Activated naive CD8-positive, alpha-beta T cell treated with anti-CD3 and anti-CD28 coated beads, Interleukin-2, amount 50 U/mL, for 24 hours (primary cell): ENCODE measurements at places on chromosomes 6 and 20.

DNA sequence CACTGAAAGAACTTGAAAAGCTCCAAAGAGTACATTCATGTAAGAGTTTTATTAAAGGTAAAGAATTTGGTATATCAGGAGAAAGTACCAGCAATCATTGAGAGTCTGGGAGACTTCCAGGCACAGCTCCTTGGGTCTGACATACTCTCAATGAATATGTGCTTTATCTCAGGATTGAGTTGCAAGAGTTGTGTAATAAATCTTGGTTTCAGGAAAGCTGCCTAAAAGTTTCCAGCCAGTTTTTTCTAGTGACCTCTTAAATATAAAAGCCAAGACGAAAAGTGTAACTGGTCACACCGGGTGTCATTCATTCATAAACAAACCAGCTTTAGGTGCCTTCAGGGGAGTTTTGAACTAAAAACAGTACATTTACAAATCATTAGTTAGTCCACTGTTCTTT lies 21.6 kb upstream of the GJA1 start:
- DNase-seq = no peak

GRCh38 chr20:55166063-55166462 lies 690.7 kb downstream of the DOK5 start:
- DNase-seq = no peak

DNA sequence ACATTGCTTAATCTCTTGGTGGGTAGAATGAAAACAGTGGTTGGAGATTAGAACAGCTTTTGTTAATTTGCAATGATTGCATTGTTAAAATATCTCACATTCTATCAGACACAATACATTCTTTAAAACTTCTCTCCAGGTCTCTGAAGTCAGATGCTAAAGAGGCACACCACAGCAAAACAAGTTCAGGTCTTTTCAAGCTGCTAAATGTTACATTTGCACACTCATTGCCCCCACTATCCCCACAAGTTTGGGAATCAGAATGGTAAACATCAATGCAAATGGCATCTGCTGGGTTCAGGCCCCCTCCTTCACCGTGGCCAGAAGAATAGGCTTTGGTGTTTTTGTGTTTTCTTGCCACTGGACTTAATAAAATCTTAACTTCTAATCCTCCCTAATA lies 10.1 kb upstream of the HAO1 start:
- DNase-seq = no peak

GRCh38 chr6:166556863-166557322 lies 29.6 kb downstream of the RAMACL start:
- no peak for DNase-seq

DNA sequence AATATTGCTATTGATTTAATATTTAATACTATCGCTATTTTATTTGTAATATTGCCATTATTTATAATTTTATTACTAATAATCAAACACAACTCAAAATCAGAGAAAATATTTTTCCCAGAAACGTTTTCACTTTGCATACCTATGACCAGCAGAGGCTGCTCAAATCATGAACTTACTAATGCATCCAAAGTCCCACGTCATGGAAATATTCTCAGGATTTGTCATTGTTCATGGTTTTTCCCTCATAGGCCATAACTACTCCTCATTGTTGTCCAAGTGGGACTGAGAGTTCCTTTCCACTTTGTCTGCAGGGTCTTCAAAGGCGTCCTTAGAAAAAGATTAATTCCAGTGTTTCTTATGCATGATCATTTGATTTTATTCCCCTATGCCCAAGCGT lies 344.8 kb downstream of the THBS2 start:
- no peak for DNase-seq

DNA sequence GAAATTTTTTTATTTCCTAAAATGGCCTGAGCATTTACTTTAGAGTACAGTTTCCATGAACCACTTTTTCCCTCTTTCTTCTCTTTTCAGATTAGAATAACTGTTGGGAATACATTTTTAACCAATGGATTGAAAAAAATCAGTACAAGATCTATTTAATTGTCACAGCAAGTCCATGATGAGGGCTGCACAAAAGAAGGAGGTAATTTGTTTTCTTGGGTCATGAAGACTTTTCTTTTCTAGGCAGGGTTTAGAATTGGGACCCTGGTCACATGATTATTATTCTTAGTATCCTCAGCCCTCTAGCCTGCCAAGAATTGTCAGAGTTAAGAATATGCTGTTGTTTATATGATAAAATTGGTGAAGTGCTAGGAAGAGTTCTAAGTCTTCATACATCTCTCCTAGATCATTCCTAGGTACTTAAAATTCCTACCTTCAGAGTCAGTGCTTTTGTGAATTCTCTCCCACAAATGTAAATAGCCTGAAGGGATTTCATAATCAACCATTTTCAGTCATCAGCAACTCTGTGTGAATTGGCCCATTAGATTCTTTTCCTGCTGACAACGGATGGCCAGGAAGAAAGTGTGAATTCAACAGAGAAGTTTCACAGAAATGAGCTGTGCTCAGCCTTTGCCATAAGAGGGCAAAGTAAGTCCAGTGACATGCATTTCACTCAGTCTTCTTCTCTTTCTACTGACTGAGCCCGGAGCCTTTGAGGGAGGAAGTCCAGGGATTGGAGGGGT lies 32.4 kb upstream of the TPBG start:
- DNase-seq = no peak

DNA sequence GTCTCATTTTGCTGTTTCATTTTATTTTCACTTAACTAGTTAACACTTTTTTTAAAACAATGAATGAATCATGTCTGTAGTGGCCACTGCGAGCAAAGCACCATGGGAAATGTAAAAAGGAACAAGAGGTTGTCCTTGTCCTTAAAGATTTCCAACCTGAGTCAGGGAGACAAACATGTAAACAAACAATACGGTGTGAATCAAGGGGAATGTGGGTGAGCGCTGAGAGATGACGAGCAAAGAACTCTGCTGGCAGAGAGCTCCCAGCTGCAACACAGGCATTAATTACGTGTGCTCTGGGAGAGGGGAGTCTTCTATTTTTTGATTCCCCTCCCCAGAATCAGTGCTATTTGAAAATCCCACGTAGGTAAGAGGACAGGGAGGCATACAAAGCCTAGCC lies 84.3 kb downstream of the ATXN1 start:
- no peak for DNase-seq

- no peak for DNase-seq
Measured at GRCh38 chr6:112027942-112028674, 25.8 kb upstream of the CCN6 start.

DNA sequence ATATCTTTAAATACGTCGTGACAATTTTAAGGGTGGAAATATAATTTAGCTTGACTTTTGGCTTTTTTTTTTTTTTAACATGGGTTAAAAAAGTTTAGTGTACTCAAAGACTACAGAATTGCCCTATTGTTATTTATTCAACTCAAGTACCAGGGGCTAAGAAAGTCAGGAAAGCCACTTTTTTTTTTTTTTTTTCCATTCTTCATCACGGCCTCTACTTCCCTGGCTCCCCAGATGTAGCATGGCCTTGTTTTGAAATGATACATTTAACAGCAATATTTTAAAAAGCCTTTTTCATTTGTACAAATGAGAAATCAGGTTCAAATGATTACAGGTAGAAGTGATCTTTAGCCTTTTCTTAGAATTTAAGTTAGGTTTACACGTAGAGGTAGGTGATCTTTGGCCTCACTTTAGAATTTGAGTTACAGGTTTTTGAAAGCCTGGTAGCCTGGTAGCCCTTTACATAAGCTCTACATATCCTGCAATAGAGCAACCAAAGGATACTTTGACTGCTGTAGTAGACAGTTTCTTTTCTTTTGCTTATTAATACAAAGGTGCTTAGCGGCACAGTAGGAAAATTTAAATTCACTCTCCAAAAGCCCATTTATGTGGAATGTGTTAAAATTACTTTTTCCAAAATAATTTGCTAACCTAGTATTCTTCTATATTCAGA lies 160.5 kb upstream of the MMS22L start:
- no peak for DNase-seq

DNA sequence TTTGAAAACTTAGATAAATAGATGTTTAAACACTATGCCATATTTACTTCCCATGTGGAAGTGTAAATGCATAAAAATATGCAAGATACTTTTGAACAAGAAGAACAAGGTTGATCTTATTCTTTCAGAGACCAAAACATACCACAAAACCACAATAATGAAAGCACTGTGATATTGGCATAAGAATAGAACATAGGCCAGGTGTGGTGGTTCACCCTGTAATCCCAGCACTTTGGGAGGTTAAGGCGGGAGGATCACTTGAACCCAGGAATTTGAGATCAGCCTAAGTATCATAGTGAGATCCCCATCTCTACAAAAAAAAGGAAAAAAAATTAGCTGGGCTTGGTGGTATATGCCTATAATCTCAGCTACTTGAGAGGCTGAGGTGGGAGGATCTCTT lies 66.5 kb downstream of the KCNS1 start:
- DNase-seq = no peak

DNA sequence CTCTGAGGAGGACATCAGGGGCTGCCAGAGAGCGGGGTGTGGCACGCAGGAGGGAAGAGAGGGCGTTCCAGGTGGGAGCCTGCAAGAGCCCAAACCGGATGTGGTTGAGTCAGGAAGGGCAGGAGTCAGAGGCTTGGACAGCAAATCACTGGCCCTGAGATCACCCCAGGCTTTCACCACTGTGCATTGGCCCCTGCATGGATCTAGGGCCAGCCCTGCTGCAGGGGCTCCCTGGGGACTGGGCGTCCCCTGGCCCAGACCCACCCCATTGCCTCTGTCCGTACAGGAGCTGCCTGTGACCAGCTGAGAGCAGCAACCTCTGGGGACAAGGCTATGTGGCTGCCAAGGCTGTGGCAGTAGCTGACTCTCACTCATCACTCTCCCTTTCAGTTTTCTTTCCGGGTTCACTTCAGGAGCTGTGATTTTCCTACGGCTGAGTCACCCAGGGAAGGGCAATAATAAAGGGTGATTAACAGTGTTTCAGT lies 33.9 kb downstream of the KCNK17 start:
- no peak for DNase-seq

GRCh38 chr6:66897576-66897975 lies 1190.5 kb upstream of the EYS start:
- no peak for DNase-seq

DNA sequence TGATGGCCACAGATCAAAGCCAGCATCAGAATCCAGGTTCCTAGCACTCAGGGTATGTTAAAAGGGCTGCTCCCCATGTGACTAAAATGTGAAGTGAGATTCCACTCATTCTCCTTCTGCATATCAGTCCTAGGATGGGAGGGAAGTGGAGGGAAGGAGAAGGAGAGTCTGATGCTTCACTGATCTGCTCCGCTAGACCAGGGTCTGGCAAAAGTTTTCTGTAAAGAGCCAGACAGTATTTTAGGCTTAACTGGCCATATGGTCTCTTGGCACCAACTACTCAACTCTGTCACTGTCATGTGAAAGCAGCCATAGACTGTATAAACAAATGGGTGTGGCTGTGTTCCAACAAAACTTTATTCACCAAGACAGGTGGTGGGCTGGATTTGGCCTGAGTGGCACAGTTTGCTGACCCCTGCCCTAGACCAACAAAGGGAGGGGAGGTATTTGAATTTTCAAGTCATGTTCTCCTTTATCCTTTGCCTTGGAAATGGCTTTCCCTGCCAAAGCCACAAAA lies 22.6 kb downstream of the GHRH start:
- no peak for DNase-seq

DNA sequence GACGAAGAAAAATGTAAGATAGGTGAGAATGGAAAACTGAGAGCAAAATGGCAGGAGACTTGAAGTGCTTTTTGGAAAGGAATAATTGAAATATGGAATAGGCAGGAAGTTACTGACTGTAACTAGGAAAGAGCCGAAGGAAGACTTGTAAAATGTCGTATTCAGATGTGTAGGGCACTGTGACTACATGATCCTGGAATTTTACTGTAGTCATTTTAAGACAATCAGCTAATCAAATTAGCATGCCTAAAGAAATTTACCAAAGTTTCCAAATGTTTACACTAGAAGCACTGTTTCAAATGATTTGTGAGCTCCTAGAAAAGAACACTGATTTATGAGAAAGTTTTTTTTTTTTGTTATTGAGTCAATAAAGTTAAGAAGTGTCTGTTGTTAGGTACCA lies 21.2 kb upstream of the ADIG start:
- DNase-seq = no peak

- no peak for DNase-seq
Measured at GRCh38 chr6:20936949-20937348, 402.7 kb downstream of the CDKAL1 start.

- DNase-seq = no peak
Measured at GRCh38 chr6:61953851-61954250, 332.2 kb downstream of the KHDRBS2 start.

GRCh38 chr6:30819297-30819917 lies 64.9 kb upstream of the DDR1 start:
- DNase-seq = peak; percentile 65

DNA sequence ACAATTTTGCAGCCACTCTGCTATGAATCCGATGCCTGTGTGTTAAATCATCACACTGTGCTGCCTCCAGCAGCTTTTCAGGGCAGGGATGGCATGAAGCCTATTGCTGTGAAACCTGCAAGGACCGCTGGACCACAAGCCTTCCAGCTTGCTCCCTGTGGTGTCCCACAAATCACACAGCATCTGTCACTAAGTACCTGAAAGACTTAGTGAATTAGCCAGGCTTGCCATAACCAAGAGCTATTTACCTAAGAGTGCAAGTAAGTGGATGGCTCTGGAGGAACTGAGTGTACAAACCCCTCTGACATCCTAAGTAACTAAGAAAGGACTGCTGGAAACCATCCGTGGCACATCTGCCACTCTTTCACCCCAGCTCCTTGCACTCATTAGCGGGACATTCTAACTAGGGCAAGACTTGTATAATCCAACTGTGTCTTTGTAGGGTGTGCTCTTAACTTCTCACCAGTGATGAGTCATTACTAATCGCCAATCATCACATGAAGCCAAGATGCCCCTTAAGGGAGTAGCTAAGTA lies 34.7 kb downstream of the FOXQ1 start:
- no peak for DNase-seq

DNA sequence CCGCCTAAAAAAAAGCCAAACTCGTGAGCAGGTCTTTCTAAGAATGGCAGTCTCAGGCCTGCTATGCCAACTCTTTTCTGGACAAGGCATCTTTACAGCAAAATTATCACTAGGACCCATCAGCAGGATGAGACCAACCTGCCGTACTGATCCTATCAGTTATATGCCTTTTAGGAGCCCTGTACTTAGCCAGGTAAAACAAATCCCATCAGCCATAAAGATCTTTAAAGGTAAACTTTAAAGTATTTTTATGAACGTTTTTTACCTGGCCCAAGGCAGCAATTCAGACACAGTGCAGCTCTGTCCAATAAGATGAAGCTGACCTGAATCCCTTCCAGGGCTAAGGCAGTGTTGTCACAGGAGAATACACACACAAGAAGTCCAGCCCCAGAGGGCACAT lies 51.3 kb upstream of the TGM3 start:
- no peak for DNase-seq

DNA sequence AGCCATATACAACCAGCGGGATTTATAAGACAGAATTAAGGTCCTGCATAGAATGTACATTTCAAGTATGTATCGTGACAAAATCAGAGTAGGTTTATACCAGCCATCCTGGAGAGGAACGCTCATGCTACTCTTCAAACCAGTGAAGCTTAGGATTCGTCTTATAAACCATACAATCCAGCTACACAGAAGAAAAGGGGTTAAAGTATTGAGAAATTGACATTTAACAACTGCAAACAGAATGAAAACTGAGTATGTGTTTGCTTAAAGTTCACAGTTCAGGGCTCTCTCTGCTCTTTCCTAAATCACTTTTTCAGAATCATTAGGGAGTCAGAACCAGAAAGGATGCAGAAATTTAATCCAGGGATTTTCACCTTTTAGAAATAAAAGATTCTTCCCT lies 17.9 kb downstream of the ADAT2 start:
- no peak for DNase-seq
